ENCODE measurements at places on chromosomes 2 and 18. TPM values are rescaled to one million over a fixed set of nuclear protein-coding genes. Genes with fewer than 3 reads are reported as not detected.

NEURL3 gene
- polyA plus RNA-seq, result not detected

SDC1 gene
- not detected for polyA plus RNA-seq

ALPI gene
- polyA plus RNA-seq, result not detected

IL36A gene
- not detected for polyA plus RNA-seq

SERPINB7 gene
- not detected for polyA plus RNA-seq

MC4R gene
- not detected for polyA plus RNA-seq

ELMOD3 gene
- polyA plus RNA-seq, result 6.1 TPM

AGXT gene
- not detected for polyA plus RNA-seq

CNGA3 gene
- polyA plus RNA-seq, result not detected

PLA2R1 gene
- polyA plus RNA-seq, result not detected

TMEM163 gene
- polyA plus RNA-seq, result not detected

DSEL gene
- polyA plus RNA-seq, result 0.05 TPM

CPLX4 gene
- polyA plus RNA-seq, result not detected

HSBP1L1 gene
- polyA plus RNA-seq, result 13.8 TPM

PROKR1 gene
- polyA plus RNA-seq, result not detected

RNF144A gene
- polyA plus RNA-seq, result 0.30 TPM

GPAT2 gene
- 1.6 TPM for polyA plus RNA-seq

VWA3B gene
- polyA plus RNA-seq, result not detected

SLC14A1 gene
- polyA plus RNA-seq, result not detected

UGT1A8 gene
- polyA plus RNA-seq, result not detected

SERPINB10 gene
- polyA plus RNA-seq, result 1.3 TPM

LPIN2 gene
- 9.3 TPM for polyA plus RNA-seq

C1QL2 gene
- not detected for polyA plus RNA-seq

RRM2 gene
- not detected for polyA plus RNA-seq

GPR155 gene
- polyA plus RNA-seq, result 3.4 TPM

LRATD1 gene
- polyA plus RNA-seq, result not detected

AGBL5 gene
- 4.4 TPM for polyA plus RNA-seq

FN1 gene
- 0.32 TPM for polyA plus RNA-seq

SULT1C2 gene
- polyA plus RNA-seq, result not detected

ANKRD30BL gene
- polyA plus RNA-seq, result not detected

Measured in CD14-positive monocyte (primary cell).